ENCODE measurements at places on chromosomes 7 and 10.

DNA sequence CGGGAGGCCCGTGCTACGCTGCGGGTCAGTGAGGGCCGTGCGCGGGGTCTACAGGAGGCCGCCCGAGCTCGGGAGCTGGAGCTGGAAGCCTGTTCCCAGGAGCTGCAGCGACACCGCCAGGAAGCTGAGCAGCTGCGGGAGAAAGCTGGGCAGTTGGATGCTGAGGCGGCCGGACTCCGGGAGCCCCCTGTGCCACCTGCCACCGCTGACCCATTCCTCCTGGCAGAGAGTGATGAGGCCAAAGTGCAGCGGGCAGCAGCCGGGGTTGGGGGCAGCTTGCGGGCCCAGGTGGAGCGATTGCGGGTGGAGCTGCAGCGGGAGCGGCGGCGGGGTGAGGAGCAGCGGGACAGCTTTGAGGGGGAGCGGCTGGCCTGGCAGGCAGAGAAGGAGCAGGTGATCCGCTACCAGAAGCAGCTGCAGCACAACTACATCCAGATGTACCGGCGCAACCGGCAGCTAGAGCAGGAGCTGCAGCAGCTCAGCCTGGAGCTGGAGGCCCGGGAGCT, 7.0 kb downstream of the LZTS2 start:
- DNase-seq: no peak

DNA sequence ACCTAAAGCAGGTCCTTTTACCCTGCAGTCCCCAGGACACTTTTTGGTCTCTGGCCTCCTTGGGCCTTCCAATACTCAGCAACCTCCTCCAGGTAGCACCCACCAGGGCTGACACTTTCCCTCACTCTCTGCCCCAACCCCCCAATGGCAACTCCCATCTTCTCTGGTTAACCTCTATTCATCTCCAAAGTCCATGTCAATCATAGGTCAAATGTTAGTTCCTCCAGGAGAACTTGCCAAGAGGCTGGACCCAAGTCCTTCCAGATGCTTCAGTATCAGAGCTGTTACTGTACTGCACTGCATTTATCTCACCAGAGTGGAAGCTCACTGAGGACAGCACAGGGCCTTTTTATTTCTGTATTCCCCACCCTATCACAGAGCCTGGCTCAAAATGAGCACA, 295.0 kb upstream of the KLF14 start:
- no peak for DNase-seq

DNA sequence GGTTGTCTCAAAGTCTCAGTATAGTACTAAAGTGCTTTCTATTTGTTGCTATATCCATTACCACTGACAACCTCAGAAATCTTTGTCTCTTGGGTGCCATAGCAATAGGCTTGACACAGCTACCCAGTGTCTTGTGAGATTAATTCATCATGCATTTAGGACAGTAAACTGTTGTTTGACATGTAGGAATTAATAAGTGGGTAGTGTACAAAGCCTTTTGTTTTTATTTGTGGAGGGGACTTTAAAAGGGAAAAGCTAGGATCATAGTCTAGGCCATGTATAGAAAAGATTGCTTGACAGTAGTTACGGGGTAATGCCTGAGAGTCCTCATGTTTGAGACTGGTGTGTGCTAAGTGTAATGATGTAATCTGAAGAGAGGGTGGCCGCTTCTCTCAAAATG, 102.6 kb upstream of the AGR3 start:
- no peak for DNase-seq

DNA sequence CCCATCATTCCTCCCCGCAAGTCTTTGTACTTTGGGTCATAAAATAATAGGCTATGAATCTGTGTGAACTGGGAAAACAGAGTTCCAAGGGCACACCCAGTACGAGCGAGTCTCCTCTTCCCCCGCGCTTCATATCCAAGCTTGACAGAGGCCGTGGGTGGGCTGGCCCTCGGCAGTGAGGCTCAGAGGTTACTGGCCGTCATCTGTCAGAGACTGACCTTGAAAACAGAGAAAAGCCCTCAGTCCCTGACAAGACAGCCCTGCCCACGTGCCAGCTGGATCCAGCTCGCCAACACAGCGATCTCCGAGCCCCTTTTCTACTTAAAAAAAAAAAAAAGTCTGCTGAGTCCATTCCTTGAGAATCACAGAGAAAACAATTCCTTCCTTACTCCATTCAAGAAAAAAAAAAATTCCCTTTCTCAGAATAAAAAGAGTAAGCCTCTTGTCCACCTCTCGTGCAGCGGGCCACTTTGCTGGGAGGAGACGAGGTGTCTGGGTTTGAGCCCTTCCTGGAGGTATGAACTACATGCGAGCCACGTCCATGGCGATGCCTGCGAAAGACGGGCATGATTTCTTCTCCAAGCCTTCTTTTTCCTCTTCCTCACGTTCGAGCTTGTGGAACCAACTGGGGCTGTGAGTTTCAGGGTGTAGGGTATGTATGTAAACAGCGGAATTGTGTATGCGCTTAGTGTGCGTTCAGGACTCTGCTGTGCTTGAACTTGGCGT, 744 bp upstream of the BICC1 start:
- no peak for DNase-seq

GRCh38 chr7:234708-235553, 42.6 kb downstream of the FAM20C start:
- DNase-seq: no peak

GRCh38 chr7:96380111-96380512, 58.2 kb upstream of the SLC25A13 start:
- DNase-seq: no peak

GRCh38 chr10:34655286-34656170, 159.6 kb downstream of the PARD3 start:
- DNase-seq: peak; percentile 34

GRCh38 chr7:47751043-47751442, 169.1 kb upstream of the TNS3 start:
- DNase-seq: no peak

GRCh38 chr10:56895306-56895705, 534.2 kb upstream of the ZWINT start:
- DNase-seq: no peak

- no peak for DNase-seq
These were observed 100.6 kb downstream of the DYNC2I1 start for GRCh38 chr7:158956805-158957509.

DNA sequence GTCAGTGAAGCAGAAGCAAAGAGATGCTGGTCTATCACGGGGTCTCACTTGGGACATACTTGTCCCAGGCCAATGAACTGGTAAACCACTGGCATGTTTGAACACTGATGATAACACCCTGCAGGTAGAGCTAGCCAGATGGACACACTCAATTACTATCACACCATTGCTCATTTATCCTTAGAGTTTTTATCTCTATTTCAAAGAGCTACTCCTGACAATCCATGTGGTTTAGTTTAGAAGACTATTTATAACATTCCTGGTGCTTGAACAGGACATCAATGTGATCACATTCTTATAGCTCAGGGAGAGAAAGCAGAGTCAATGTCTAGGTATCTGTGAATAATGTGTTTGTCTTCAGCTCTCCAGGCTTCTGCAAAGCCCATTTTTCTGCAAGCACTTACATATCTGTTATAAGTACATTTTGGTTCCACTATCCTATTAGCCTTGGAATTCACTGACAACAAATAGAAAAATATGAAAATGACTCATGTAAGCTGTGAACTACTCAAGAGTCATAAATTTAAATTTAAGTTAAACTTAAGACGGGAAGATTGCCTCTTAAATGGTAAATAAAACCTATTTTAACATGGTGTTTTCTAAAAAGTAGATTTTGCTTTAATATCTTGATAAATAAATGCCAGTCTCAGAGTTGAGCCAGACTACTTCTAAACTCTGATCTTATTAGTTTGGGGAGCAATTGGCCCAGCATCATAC, 106.7 kb upstream of the MBL2 start:
- no peak for DNase-seq

Measured in stimulated activated CD4-positive, alpha-beta T cell treated with anti-CD3 and anti-CD28 coated beads, Interleukin-4, amount 100 ng/mL, for 24 hours (primary cell).